ENCODE measurements at places on chromosomes 7 and 10. TPM values are rescaled to one million over a fixed set of nuclear protein-coding genes. Genes with fewer than 3 reads are reported as not detected.

The SPRN gene
- 4.6 TPM for polyA plus RNA-seq

The NPC1L1 gene
- polyA plus RNA-seq = 4.0 TPM

The C7orf57 gene
- polyA plus RNA-seq = 0.64 TPM

The MMRN2 gene
- 23.5 TPM for polyA plus RNA-seq

The CAPZA2 gene
- 194 TPM for polyA plus RNA-seq

The NME8 gene
- 0.11 TPM for polyA plus RNA-seq

The TLX1 gene
- polyA plus RNA-seq = not detected

- DNase-seq = no peak
These were observed 32.0 kb downstream of the SFMBT2 start for GRCh38 chr10:7378602-7379403.

DNA sequence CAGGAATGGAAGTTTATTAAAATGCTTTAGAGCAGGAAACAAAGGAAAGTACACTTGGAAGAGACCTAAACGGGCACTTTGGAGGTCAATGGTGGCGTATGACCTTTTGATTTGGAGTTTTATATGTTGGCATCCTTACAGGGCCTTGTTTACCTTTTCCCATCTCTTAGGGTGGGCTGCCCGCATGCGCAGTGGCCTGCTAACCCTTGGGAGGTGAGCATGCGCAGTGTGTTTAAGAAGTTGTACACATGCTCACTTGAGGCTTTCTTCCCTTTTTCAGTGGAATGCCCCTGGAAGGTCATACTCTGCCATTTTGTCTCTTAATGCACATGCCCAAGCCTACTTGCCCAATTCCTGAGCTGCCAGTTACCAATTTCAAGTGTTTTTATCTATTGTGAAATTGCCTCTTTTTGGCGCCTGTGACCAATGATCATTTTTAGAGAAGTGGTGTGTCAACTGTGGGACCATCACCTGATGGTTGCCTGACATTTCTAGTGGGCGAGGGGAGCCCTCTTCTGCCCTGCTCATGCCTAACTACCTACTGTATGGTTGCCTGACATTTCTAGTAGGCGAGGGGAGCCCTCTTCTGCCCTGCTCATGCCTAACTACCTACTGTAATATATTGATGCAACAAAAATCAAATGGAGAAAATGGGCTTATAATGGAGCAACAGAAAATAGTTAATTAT lies 138.0 kb downstream of the PPP1R9A start:
- no peak for DNase-seq

DNA sequence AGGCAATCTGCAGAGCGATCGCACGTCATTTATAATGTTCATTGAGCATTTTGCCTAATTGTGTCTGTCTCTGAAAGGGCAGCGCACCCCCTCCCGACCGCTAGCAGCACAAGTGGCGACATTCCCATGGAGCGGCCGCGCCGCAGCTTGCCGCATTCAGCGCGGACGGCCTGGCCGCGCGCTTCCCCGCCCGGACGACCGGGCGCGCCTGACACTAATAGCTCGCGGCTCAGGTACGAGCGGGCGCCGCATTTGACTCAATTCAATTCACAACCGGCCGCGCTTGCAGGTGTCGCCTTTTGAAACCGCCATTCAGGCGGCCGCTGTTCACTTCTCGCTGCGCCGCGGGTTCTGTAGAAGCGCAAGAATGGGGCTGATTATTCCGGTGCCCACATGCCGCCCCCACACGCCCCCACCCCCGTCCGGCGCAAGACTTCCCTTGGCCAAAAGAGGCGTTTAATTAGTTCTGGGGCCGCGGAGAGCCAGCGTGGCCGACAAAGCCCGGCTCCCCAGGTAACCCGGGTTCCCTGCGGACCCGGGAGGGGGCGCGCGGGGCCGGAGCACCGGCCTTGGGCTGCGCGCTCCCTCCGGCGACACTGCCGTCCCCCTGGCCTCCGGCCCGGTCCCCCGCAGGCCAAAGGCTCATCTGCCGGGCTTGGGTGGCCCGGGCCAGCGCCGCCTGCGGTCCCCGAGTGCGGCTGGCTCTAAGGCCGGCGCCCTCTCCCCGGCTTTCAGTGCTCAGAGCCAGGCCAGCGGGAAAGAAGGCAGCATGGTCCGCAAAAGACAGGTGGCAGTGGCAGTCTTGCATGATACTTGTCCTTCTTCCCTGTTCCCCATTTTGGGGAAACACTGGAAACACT lies 18.7 kb upstream of the PTF1A start:
- DNase-seq = no peak

- DNase-seq = no peak
These were observed 131.6 kb upstream of the LSM8 start for GRCh38 chr7:118052336-118052735.

- DNase-seq = no peak
These were observed 71.9 kb downstream of the MRPL32 start for GRCh38 chr7:43004082-43004481.

DNA sequence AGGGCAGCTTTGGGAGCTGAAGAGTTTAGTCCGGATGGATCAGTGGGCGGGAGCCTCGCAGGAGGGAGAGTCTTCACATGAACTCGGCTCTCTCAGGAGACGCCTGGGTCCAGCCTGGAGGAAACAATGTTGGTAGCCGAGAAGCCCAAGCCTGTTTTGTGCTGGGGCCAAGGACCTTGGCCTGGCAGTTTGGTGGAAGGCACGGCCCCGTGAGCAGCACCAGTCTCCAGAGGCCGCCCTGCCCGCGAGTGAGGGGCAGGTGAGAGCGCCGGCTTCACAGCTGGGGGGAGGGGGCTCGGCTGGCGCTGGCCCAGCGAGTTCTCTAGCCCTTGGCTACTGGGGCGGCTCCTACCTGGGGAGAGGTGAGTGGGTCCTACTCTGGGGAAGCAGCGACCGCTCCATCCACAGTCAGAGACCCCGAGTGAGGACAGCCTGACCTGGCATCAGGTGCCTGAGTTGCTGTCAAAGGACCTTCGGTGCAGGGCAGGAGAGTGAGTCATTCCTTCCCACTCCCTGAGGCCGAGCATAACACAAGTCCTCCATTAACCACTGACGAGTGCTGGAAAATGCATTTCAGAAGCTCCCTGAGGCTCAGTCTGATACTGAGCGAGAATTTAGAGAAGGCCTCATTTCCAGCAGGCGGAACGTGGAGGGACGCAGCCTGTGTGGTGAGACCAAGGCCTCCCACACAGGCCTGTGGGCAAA lies 89.3 kb upstream of the DIP2C start:
- DNase-seq = no peak

DNA sequence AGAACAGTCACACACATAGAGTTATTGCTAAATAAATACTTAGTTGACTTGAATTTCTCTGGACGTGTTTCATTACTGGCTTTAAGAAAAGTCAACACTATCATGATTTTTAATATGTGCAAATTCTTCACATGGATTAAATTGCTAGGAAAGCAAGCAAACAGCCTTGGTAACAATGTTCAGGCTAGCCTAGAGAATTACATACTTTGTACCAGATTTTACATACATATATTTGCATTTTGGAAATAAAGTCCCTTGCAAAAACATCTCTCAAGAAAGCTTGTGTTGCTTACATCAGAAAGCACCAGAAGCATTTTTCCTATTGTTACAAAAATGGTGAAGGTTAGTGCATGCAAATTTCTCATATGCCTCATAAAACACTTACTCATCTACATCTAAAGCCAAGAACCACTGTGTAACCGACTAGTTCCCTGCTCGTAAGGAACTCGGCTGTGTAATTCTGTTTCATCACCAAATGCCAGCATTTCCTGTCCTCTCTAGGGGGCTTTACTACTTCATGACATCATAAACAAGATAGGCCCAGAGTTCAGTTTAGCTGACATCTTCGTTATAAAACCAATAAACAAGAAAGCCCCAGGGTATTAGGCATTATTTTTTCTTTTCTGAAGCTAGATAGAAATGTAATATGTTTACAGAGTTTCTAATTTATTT lies 87.8 kb downstream of the CFAP58 start:
- peak; percentile 5 for DNase-seq

DNA sequence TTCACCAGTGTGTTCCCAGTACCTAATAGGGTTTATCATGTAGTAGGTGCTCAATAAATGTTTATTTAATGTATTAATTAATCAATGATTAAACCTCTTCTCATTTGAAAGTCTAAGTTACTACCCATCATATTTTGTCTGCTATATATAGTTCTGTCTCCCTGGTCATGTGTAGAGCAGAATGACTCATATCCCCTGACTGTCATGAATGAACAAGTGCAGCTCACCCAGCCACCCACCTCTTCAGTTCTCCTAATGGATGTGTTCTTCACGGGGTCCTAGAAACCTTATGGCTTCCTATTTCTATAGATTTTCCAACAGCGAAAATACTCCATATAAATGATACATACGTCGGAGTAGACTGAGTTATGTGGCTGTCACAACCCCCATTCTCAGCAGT lies 64.5 kb downstream of the HIF1AN start:
- DNase-seq = no peak

GRCh38 chr7:140604760-140605159 lies 35.9 kb downstream of the DENND2A start:
- no peak for DNase-seq

DNA sequence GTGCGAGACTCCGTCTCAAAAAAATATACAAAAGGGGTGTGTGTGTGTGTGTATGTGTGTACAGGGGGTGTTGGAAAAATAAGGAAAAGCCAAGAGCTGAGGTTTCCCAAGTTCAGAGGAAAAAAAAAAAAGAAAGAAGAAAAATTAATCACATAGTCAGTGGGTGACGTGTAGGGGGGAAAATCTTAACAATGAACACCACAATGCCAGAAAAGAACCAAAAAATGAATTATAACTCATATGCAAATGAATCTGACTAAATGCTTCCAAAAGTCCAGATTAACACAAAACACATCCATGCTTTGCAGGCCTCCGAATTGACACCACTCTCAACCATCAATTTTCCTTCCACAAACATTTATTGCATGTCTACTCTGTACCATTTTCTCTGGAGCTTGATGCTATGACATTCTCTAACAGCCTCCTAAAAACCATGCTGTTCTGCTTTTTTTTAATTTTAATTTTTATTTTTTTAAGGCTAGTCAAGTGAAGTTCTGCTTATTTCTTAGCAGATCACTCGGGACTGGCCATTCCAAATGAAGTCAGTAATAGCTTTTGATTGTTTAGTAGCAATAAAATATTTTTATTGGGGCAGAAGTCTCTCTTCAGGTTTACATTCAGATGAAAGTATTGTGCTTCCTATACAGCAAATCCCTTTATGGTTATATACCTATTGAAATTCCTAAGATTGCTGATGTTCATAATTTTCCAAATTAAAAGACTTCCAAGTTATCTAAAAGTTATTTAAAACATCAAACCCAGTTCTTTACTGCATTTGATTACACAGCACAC lies 133.8 kb downstream of the CNOT4 start:
- DNase-seq = no peak

DNA sequence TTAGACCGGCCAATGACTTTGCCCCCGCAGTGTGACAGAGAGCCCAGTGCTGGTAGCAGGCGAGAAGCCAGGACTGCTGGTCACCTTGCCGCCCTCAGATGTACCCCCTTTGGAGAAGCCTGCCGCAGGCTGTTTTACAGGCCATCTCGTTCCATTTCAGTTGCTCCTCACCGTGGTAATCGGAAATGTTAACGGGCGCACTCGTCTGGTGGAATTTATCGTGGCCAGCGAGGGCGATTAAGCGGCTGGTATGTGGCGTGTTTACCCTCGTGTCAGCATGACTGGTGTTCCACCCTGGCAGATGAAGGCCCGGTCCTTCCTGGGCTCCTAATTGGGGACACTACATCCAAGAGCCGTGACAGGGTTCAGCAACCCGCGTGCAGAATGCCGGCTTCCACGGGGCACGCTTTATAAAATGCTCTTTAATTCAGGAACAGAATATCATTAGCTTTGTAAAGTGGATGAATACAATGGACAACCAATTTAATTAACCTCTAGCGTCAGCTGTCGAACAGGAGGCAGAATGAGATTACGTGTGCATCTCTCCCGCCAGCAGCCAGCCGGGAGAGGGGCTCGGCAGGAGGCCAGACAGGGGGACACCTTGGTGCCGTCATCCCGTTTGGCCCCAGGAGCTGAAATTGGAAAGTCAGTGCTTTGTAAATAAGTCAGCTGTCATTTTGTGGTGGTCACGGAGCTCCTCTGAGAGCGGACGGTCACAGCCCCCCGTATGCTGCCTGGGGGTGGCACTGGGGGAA lies 108.3 kb downstream of the NKX6-2 start:
- peak; percentile 76 for DNase-seq

GRCh38 chr10:48291190-48291589 lies 15.3 kb upstream of the MAPK8 start:
- no peak for DNase-seq

DNA sequence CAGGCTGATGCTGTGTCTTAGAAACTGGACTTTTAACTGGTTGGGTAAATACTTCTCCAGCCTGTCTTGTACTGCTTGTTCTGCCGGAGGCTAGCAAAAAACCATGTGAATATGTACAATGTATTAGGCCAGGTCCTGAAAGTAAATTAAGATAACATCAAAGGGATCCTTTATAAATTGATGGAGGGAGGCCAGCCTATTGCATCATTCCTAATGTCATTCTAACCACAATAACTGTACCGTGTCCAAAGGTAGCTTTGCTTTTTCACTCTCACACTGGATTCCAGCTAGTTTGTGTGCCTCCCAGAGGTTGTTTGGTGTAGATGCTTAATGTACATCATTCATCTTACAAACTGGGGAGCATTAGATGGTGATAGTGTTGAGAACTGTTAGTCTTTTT lies 91.2 kb upstream of the SEM1 start:
- DNase-seq = no peak

DNA sequence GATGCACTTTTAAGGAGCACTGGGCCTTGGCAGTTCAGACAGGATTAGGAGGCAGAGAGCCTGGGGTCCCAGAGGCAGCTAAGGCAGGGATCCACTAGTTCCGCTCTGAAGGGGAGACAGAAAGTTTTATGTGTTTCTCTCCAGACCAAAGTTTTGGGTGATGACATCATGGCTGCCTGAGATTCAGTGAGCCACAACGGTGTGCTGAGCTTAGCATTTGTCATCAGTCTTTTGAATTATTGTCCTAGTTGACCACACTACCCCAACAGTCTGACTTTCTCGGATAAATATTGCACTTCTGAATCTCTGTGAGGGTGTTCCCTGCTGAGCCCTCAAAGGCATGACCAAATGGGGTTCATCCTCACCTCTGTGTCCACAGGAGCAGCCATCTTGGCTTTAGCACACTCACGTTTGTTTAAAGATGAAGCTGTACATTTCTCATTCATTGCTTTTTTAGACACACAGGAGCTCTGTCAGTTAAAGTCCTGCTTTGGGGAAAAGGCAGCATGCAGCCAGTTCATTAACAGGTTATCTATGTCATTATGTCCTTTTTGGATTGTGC lies 297.7 kb upstream of the LRGUK start:
- DNase-seq = peak; percentile 81

GRCh38 chr7:2892549-2892948 lies 48.4 kb upstream of the GNA12 start:
- no peak for DNase-seq

GRCh38 chr10:110223298-110223925 lies 16.0 kb downstream of the MXI1 start:
- no peak for DNase-seq

- DNase-seq = no peak
These were observed 65.1 kb upstream of the PHF14 start for GRCh38 chr7:10908600-10908999.

DNA sequence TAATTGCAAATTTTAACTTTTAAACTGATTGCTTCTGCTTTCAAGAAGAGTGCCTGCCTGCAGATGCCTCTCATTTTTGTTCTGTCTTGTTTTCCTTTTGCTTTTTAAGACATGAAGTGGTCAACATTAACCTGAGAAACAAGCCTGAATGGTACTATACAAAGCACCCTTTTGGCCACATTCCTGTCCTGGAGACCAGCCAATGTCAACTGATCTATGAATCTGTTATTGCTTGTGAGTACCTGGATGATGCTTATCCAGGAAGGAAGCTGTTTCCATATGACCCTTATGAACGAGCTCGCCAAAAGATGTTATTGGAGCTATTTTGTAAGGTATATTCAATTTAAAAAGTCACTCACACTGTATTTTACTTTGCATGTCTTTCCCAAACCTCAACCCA lies 8.8 kb downstream of the GSTO2 start:
- DNase-seq = no peak

Measured in renal pelvis (tissue), 12 donors.